Endothelial cell (in vitro differentiated cells): ENCODE measurements at places on chromosomes 13 and 19. TPM values are rescaled to one million over a fixed set of nuclear protein-coding genes. Genes with fewer than 3 reads are reported as not detected.

GRCh38 chr19:48452289-48453190 is 2.8 kb upstream of the KCNJ14 start:
- no peak for DNase-seq
- H3K27me3 ChIP-seq, result peaks cover 11% of the 10 kb centered on the region
- no peak overlapping the region for H3K4me3 ChIP-seq
- no peak overlapping the region for H3K27ac ChIP-seq

- peaks cover 3% of the 10 kb centered on the region for H3K4me1 ChIP-seq
- no peak overlapping the region for H3K27ac ChIP-seq
- no peak overlapping the region for H3K4me3 ChIP-seq
- H3K36me3 ChIP-seq, result no peaks in the 10 kb centered on the region
Observed at GRCh38 chr13:91142572-91142971, 204.9 kb upstream of the MIR17HG start.

GRCh38 chr19:47110521-47111005 is 3.0 kb downstream of the ZC3H4 start:
- H3K4me1 ChIP-seq, result peaks cover 49% of the 10 kb centered on the region
- peaks cover 28% of the 10 kb centered on the region for H3K36me3 ChIP-seq
- no peak for DNase-seq
- peaks cover 9% of the 10 kb centered on the region for H3K27me3 ChIP-seq
- peak overlapping the region; percentile 96 for H3K27ac ChIP-seq
- peak overlapping the region; percentile 92 for H3K4me3 ChIP-seq

GRCh38 chr19:45677351-45678230 is 9.6 kb downstream of the GIPR start:
- H3K4me1 ChIP-seq, result no peaks in the 10 kb centered on the region
- peaks cover 5% of the 10 kb centered on the region for H3K27me3 ChIP-seq
- no peak overlapping the region for H3K27ac ChIP-seq
- H3K36me3 ChIP-seq, result peaks cover 4% of the 10 kb centered on the region
- DNase-seq, result peak; percentile 73

The LILRA1 gene
- not detected for total RNA-seq
